Pancreas (tissue), 10 donors: ENCODE measurements at places on chromosomes 11 and 22. TPM values are rescaled to one million over a fixed set of nuclear protein-coding genes. Genes with fewer than 3 reads are reported as not detected.

The NAALAD2 gene
- total RNA-seq = 0.31 TPM

The CCDC89 gene
- 0.62 TPM for total RNA-seq

The ADORA2A gene
- 2.7 TPM for total RNA-seq

The PTPN5 gene
- total RNA-seq = 0.09 TPM

The ARCN1 gene
- 105 TPM for total RNA-seq

The TEX54 gene
- total RNA-seq = not detected

The AIFM3 gene
- total RNA-seq = 0.79 TPM

The FBXO7 gene
- 27.6 TPM for total RNA-seq

The IL17REL gene
- total RNA-seq = not detected

The BUD13 gene
- total RNA-seq = 7.5 TPM

The SLC6A5 gene
- total RNA-seq = not detected

The MGAT3 gene
- 2.4 TPM for total RNA-seq

The RAB3IL1 gene
- 2.1 TPM for total RNA-seq

The SCGB1A1 gene
- total RNA-seq = 4.3 TPM

The NCF4 gene
- 2.3 TPM for total RNA-seq

The SLC5A1 gene
- 1.5 TPM for total RNA-seq
